Substantia nigra (tissue), 51 donors: ENCODE measurements at places on chromosomes 2 and 18.

DNA sequence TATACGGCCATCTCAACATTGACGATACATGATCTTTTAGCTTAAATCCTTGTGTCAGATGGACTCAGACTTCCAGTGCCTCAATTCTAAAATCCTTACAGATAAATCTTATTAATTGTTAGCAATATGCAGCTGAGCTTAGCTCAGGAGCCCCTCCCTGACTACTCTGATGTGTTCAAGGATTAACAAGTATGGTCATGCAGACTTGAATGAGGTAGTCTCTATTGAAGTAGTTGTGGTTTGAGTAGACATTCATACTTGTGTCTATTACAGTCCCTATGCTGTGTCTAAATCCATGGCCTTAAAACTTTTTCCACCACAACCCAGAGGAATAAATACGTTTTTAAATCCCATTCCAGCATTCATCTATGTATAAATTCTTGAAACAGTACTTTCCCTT is 119.5 kb downstream of the NUP35 start:
- no peak for DNase-seq

DNA sequence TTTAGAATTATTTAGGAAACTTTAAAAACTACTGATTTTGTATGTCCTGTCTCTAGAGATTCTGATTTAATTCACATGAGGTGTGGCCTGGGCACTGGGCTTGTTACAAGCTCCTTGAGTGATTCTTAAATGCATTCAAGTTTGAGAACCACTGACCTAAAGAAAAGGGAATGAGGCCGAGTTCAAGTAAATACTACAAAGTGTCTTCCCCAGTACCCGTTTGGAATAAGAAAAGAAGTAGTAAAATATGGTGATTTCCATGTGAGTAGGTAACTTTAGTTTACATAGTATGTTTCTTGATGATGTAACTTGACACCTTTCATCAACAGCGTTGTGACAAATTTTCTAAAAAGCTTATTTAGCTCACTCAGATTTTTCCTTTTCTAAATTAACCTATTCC is 1022.9 kb upstream of the NRXN1 start:
- no peak for DNase-seq

DNA sequence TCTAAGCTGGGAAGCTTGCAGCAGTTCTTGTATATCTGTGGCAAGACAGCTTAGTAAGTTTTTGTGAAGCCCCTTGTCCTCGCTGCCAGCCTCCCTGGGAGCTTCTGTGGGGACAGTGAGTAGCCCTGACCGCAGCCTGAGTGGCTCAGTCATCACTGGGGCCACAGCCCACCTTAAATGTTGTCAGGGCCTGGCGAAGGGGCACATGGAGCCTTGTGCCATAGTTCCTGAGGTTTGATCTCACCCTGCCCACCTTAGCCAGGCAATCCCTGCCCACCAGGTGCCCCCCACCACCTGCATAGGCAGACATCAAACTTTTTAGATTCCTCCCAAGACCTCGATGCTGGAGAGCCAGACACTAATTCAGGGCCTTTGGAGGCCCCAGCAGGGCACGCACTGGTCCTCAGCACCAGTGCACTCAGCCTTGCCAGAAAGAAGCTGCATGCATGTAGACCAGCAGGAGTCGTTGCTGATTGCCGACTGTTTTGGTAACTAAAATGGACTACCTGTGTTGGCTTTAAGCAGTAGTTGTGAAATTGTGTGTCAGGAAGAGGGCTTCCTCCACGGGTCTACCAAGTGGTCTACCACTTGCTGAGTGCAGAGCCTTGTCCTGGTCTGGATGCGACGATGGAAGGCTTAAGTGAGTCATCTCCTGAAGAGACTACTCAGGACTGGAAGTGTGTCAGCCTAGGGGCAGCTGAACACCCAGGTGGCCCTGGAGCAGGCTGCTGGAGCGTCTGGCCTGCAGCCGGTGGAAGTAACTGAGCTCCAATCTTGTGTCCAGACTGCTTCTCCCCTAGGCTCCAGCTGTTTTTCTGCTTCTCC is 233.1 kb downstream of the SEPTIN10 start:
- DNase-seq, result no peak

- DNase-seq, result no peak
Measured at GRCh38 chr18:73752965-73753364, 394.7 kb downstream of the FBXO15 start.

DNA sequence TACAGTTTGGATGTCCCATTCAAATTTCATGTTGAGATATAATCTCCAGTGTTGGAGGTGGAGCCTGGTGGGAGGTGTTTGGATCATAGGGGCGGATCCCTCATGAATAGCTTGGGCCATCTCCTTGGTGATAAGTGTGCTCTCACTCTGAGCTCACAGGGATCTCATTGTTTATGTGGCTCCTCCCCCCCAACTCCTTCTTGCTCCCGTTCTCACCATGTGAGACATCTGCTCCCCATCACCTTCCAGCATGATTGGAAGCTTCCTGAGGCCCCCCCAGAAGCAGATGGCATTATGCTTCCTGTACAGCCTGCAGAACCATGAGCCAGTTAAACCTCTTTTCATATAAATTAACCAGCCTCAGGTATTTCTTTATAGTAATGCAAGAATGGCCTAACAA is 3.0 kb upstream of the INPP1 start:
- DNase-seq, result no peak

GRCh38 chr18:45689396-45689795 is 34.6 kb upstream of the SLC14A1 start:
- no peak for DNase-seq

GRCh38 chr2:9885036-9885684 is 41.9 kb downstream of the TAF1B start:
- no peak for DNase-seq

GRCh38 chr2:70480468-70480867 is 73.2 kb downstream of the TGFA start:
- no peak for DNase-seq

GRCh38 chr2:222318712-222319585 is 20.2 kb upstream of the PAX3 start:
- no peak for DNase-seq

DNA sequence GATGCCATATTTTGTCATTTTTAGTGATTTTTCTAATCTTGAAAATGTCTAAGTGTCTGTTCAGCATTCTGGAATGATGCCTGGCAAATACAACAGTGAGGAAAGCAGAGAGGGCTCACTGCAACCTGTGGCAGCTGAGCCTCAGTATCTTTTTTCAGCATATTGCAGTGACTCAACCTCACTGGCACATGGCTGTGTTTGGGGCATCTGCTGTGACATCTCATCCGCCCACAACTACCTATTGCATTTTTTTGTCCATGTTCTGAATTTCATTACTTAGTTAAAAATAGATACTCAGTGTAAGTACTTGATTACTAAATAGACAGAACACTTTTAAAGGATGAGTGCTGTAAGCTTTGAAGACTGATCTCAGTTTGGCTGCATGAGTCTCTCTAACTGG is 10.7 kb downstream of the BABAM2 start:
- DNase-seq, result no peak

GRCh38 chr2:28717339-28717758 is 34.3 kb upstream of the PPP1CB start:
- DNase-seq, result no peak

DNA sequence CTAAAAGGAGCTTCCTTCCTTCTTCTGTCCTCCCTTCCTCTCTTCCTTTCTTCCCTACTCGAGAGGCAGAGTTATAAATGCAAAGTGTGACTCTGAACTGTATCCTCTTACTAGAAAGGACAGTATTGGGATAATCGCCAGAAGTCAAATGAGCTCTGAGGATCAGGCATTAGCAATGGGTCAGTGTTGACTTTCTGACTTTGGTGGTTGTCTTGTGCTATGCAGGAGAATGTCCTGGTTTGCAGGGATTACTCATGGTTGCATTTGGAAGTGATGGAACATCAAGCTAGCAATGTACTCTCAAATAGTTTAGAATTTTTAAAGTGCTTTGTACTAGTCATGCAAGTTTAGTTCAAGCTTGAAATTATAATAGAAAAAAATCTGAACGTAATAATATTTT is 115.6 kb downstream of the TXNL1 start:
- no peak for DNase-seq

DNA sequence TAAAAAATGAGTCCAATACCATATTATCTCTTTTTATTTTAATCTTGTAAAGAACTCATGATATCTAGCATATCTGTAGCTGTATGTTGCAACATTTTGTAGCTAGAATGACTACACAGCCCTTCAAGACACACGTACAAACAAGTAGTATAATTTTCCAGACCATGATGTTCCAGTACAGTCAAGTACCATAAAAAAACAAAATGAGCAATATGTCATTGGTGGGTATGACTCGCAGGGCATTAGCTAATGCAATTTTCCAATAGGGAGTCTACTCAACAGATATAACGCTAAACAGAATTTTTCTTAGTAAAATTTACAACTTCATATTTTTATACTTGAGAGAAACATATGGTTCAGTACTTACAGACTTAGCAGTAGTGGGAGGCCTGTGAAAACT is 53.6 kb upstream of the UGP2 start:
- no peak for DNase-seq

- DNase-seq, result no peak
Measured at GRCh38 chr2:109349503-109350465, 220.8 kb downstream of the SH3RF3 start.

DNA sequence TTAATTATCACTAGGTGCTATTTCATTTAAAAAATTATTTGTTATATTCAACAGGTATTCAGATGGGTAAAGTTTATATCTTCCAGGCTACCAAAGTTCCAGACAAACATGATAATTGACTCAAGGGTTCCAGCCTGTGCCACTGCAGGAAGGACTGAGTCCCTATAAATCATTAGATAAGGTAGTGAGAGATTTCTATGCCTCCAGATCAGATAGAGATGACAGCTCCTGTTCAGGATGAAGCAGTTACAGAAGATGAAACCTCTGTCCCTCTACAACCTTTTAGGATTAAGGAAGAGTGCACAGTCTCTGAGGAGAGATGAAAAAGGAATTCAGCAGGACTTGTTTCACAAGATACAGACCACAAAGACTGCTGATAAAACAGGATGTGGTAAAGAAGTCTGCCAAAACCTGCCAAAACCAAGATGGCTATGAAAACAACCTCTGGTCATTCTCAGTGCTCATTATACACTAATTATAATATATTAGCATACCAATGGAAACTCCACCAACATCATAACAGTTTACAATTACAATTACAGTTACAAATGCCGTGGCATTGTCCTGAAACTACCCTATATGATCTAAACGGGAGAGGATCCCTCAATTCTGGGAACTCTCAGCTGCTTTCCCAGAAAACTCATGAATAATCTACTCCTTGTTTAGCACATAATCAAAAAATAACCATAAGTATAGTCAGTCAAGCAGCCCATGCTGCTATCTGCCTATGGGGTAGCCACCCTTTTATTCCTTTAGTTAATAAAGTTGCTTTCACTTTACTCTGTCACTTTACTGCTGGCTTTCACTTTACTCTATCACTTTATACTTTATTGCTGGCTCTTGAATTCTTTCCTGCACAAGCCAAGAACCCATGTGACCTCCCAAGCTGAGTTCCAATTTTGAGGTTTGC is 288.5 kb downstream of the PDE11A start:
- DNase-seq, result no peak

GRCh38 chr2:168146892-168147810 is 100.2 kb downstream of the STK39 start:
- no peak for DNase-seq

DNA sequence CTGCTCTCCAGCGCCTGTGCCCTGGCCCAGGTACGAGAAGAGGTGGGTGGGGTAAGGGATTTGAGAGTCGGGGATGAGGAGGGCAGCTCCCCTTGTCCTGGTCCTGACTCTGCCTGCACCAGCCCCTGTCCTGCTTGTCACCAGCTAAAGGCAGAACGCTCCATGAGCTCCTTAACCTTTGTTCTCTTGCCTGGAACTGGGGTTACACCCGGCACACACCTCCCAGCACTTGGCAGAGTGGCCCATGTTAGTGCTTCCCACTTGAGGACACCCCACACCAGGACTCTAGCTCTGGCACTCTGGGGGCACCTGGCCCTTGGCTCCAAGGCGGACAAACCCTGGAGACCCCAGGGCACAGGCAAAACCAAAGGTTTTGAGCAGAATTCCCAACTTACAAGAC is 19.2 kb downstream of the ANO7 start:
- no peak for DNase-seq

DNA sequence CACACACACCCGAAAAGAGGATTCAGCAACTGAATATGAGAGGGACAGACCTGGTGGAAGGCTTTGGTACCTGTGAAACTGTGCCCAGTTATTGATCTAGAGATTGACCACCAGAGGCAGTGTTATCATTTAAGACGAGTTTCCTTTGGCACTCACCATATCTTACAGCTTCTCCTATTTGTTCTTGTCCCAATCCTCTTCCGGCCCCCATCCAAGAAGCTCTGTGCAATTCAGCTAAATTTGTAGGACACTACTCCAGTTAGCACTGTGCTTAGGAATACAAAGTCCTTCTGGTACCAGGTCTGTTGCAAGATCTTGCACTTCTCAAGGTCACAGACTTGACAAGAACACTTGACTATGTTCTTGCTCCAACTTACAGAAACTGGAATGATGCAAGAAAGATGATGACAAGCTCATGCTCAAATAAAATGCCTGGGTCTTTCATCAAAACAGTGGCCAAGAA is 177.7 kb downstream of the TMEM247 start:
- no peak for DNase-seq

DNA sequence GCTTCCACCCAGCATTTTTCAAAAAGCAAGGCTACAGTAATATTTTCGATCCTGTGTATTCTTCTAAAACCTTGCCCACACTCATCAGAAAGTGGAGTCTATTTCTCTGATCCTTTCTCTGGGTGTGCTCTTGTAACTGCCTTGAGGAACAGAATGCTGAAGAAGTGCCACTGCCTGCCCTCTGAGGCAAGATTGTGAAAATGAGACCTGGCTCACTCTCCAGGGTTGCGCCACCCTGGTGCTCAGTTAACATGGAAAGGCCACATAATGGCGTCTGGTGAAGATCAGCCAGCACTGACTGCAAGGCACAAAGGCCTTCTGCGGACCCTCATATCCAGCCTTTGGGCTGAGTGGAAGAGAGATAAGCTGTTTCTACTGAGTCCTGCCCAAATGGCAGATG is 11.2 kb upstream of the SH3RF3 start:
- no peak for DNase-seq

DNA sequence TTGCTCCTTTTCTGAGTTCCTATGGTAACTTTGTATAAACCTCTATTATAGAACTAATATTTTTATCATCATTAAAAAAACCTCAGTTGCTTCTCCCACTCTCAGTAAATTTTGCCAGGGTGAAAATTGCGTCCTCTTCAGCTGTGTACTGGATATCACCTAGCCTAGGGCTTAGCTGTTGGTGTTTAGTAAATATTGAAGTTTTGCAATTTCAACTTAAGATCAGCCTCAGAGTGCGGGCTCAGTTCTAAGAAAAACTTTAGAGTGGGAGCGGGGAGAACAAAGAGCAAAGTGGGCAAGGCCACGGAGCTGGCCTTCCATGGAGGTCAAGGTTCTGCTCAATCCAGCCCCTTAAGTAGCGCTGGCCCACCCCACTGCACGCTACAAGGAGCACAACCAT is 488.3 kb upstream of the SPRED2 start:
- DNase-seq, result no peak

GRCh38 chr2:174836377-174836994 is 72.2 kb upstream of the CHRNA1 start:
- no peak for DNase-seq
